ENCODE measurements at places on chromosomes 5 and 9.
A peak's percentile ranks its signal among the peaks of the same experiment; 100 is the strongest.

DNA sequence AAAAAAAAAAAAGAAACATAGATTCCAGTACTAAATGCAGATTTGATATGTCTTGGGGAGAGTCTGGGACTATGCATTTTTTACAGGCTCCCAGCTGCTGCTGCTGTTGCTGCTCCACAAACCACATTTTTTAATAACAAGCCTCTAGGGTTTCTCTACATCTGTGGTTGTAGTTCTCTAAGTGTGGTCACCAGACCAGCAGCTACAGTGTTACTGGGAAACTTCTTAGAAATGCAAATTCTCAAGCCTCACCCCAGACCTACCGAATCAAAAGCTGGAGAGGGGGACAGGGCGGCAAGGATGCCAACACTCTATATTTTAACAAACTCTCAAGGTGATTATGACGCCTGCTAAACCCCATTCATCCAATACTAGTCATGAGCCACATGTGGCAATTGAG lies 293.4 kb upstream of the PTGER4 start:
- no peak for DNase-seq

- DNase-seq = no peak
Observed at GRCh38 chr5:123809594-123810221, 297.7 kb downstream of the CSNK1G3 start.

GRCh38 chr9:127058645-127059021 lies 63.8 kb downstream of the ANGPTL2 start:
- peak; percentile 26 for DNase-seq

DNA sequence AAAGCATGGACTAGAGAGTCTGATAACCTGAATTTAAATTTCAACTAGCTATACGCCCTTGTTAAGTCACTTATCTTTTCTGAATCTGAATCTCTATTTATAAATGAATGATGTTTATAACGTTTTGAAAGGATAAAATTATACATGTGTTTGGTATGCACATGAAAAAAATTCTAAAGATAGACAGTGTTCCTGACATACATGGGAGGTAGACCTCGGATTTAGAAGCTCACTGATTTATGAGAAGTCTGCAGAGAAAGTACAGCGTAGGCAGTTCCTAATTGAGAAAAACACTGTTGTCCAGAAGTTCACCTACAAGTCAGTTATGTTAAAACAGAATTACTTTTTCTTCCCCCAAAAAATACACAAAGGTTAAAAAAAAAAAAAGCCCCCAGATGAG lies 26.6 kb downstream of the MPDZ start:
- DNase-seq = no peak

DNA sequence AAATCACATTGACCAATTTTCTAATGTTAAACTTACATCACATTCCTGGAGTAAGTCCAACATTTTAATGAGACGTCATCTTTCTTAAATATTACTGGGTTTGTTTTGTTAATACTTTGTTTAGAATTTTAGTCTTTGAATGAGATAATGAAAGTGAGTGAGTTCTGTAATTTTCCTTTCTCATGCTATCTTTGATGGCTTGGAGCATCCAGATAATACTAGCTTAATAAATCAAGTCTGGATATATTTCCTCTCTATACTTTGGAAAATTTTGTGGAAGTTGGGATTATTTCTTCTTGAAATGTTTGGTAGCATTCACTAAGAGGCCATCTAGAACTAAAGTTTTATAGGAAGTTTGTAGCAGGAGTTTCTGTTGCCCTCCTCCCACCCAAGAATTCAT lies 90.8 kb upstream of the IL7R start:
- no peak for DNase-seq

- no peak for DNase-seq
Observed at GRCh38 chr5:37417347-37417746, 38.2 kb downstream of the WDR70 start.

DNA sequence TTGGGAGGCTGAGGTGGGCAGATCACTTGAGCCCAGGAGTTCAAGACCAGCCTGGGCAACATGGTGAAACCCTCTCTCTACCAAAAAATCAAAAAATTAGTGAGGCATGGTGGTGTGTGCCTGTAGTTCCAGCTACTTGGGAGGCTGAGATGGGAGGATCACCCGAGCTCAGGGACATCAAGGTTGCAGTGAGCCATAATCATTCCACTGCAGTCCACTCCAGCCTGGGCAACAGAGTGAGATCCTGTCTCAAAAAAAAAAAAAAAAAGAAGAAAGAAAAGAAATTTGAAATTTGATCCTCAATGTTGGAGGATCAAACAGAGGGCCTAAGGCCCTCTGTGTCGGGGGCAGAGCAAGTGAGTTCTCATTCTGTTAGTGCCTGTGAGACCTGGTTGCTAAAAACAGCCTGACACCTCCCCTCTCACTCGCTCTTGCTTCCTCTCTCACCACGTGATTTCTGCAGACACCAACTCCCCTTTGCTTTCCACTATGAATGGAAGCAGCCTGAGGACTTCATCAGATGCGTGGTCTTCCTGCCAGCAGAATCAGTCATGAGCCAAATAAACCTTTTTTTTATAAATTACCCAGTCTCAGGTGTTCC lies 8.4 kb upstream of the GOLPH3 start:
- no peak for DNase-seq

- peak; percentile 91 for DNase-seq
Observed at GRCh38 chr5:96408210-96408777, 24.8 kb downstream of the PCSK1 start.

- no peak for DNase-seq
Observed at GRCh38 chr5:67281874-67282273, 85.3 kb upstream of the CD180 start.

DNA sequence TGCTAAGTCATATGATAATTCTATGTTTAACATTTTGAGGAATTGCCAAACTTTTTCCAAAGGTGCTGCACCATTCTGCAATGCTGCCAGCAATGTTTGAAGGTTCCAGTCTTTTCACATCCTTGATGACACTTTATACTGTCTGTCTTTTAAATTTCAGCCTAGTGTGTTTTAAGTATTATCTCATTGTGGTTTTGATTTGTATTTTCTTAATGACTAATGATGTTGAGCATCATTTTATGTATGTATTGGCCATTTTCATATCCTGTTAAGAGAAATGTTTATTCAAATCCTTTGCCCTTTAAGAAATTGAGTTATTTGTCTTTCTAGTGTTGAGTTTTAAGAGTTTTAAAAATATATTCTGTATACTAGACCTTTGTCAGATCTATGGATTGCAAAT lies 5.0 kb upstream of the TEX48 start:
- no peak for DNase-seq

DNA sequence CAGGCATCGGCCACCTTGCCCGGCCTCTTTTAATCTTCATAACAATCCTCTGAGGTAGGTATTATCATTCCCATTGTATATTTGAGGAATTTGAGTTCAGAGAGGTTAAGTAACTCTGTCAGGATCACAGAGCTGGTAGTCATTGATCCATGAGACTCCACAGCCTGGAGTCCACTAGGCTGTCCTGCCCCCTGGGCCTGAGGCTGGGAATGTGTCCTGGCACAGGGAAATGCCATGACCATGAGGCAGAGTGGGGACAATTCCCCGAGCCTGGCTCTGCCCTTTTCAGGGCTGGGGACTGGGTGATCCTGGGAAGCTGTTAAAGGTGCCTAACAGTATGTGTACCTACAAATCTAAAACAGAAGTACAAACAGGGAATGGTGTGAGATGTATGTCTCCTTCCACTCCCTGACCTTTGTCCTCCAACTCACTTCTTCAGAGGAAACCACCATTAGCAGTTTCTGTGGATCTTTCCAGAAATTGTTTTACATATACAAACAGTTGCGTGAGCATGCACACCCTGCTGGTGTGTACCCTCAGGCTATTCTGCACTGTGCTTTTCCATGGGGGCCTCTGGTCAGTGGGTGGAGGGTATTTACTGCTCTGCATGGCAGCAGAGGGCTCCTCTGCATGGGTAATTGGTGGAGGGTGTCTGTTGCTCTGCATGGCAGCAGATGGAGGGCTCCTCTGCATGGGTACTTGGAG lies 53.8 kb downstream of the NDST1 start:
- no peak for DNase-seq

DNA sequence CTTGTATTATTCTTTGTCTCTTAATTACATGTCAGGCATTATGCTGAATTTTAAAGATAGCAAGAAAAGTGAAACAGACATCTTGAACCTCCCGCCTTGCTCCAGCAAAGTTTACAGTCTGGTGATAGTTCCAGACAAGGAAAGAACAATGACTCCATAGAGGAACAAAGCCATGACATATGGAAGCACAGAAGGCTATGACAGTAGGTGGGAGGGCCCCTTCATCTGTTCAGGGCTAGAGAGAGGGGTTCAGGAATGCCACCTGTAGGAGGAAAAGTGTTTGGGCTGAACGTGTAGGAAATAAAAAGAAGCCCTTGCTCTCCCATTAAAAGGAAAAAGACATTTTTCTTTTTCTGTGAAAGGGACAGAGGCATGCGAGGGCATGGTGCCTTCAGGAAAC lies 315.6 kb downstream of the TRIM32 start:
- DNase-seq = no peak

GRCh38 chr9:34139477-34140146 lies 13.1 kb upstream of the DCAF12 start:
- DNase-seq = peak; percentile 74

DNA sequence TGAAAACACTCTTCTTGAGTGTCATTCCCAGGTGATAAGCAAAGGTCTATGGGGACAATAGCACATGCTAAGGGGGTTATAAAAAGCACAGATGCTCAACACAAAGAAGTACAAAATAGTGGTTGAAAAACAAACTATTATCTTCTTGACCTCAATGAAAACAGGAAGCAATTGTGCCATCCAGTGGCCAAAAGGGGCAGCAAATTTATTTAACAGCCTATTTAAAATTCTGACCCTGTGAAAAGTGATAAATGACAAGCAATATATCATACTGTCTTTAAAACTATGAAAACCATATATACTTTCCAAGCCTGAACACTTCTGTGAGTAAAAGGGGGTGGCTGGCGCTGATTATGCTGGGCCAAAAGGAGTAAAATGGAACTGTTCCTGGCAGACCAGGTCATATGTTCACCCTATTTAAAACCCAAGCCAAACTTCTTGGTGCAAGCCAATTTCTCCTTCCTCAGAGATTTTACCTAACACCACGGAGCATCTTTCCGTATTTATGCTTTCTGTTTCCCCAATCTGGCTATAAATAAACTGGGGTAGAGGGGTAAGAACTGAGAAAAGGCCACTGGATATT lies 29.7 kb downstream of the TEX10 start:
- DNase-seq = peak; percentile 64

DNA sequence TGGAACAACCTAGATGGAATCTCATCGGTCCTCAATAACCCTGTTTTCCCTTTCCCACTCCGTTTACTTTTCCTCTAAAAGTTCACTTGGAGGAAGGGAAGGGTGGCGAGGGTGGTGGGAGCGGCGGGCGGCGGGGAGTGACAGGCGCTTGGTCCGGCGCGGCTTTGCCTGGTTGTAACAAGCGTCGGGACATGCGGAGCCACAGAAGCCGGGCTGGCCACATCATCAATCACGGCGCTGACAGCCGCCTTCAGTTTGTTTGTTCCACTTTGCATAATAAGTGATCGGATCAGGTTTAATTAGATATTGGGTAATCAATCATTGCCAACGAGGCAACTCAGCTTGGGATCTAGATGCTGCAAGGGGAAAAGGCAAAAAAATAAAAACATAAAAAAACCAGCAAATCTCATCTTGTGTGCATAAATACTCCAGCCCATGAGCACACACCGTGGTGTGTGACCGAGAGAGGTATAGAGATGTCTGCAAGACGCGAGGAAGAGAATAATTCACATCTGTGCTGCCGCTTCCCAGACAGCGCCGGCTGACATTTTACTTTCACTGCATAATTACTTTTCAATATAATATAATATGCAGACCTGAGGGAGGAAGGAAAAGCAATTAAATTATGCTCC lies 396.2 kb upstream of the IRX4 start:
- DNase-seq = no peak

- no peak for DNase-seq
Observed at GRCh38 chr5:9269014-9269413, 276.9 kb downstream of the SEMA5A start.

GRCh38 chr9:111005746-111006470 lies 32.4 kb downstream of the LPAR1 start:
- no peak for DNase-seq

- no peak for DNase-seq
Observed at GRCh38 chr5:136200130-136200529, 7.2 kb upstream of the SMIM32 start.

GRCh38 chr9:14956208-14956607 lies 46.0 kb upstream of the FREM1 start:
- no peak for DNase-seq

GRCh38 chr5:97635553-97635952 lies 452.5 kb upstream of the RIOK2 start:
- DNase-seq = no peak

DNA sequence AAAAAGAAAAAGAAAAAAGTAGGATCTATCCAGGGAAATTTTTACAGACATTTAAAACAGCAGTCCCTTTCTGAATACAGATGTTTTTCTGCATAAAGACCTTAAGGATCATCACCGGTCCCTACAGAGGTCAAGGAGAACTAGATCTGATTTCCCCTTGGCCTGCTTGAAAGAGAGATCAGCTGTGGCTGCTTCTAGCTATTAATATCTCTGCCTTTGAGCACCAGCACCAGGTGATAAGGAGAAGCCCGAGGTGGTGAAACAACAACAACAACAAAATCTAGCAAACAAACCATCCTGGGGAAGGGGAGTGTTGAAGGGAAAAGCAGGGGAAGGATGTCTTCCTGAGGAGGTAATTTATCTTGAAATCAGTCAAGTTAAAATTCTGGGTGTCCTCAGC lies 42.1 kb downstream of the ZNF366 start:
- DNase-seq = no peak

DNA sequence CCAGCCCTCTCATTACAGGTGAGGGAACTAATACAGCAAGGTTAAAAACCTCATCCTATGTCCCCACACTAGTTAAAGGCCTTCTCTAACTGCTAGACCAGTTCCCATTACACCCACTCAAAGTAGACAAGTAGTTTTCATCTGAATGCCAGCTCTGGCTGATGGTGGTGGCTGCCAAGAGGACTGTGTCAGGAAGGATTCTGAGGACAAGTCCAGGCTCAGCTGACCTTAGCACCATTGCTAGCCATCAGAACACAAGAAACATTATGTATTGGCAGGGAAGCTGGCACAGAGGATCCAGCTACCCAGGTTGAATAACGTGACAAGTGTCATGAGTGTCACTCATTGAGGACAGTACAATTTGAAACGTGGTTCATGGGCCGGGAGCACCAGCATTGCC lies 163.4 kb downstream of the HSD17B3 start:
- DNase-seq = no peak

GRCh38 chr5:141973871-141974595 lies 5.1 kb downstream of the RNF14 start:
- no peak for DNase-seq

Measured in dermis blood vessel endothelial cell (primary cell).